ENCODE measurements at places on chromosomes 4 and X.

GRCh38 chr4:184794470-184794869 lies 31.3 kb downstream of the ACSL1 start:
- no peak for DNase-seq

- DNase-seq = no peak
These were observed 127.9 kb downstream of the ZNF330 start for GRCh38 chr4:141348573-141348972.

- DNase-seq = no peak
These were observed 47.9 kb downstream of the COX18 start for GRCh38 chr4:73021634-73022033.

DNA sequence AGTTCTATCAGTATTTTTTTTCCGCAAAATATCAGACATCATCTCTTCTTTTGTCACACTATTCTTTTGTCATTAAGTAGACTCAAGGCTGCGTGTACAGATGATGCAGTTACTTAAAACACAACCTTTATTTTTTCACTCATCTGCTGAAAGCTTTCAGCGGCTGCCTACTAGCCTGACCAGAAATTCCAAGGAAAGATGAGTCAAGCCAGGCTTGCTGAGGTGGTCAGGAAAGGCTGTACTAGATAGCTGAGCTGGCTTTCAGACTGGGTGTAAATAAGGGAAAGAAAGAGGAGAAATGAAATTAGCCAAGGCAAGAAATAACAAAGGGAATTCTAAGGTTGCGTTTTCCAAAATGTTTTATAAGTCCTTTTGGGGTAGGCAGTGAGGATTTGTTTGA lies 17.9 kb downstream of the STK26 start:
- DNase-seq = no peak
